Stimulated activated CD4-positive, alpha-beta T cell treated with anti-CD3 and anti-CD28 coated beads, Interleukin-1b, Interleukin-23, amount 100 ng/mL, for 24 hours (primary cell): ENCODE measurements at places on chromosomes 3 and 15.

DNA sequence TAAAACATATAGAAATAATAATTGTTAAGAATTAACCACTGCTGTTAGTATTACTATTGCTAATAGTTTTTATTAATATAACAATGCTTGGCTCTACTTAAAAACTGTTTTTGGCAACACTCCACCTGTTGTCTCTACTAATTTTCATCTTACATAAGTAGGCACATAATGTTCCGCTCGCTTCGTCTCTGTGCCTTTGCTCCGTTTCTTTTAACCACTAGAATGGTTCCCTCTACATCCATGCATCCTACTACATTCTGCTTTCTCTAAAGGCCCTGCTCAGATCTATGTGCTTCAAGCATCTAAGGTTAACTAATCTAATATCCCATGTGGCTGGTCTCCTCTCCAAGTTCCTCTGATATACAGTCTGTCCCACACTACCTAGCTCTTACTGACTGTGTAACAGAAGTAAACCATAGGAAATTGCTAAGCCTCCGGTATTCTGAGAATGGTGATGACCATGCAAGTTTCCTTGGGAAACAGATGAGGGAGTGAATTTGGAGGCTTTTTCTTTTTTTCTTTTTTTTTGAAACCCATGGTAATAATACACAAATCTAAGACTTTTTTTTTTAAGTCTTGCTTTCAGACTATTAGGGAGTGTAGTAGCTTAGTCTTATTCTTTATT, 138.3 kb downstream of the P3H2 start:
- no peak for DNase-seq

- no peak for DNase-seq
Measured at GRCh38 chr3:177250151-177250550, 52.9 kb upstream of the TBL1XR1 start.

GRCh38 chr3:187830181-187830580, 84.9 kb upstream of the BCL6 start:
- DNase-seq: no peak

DNA sequence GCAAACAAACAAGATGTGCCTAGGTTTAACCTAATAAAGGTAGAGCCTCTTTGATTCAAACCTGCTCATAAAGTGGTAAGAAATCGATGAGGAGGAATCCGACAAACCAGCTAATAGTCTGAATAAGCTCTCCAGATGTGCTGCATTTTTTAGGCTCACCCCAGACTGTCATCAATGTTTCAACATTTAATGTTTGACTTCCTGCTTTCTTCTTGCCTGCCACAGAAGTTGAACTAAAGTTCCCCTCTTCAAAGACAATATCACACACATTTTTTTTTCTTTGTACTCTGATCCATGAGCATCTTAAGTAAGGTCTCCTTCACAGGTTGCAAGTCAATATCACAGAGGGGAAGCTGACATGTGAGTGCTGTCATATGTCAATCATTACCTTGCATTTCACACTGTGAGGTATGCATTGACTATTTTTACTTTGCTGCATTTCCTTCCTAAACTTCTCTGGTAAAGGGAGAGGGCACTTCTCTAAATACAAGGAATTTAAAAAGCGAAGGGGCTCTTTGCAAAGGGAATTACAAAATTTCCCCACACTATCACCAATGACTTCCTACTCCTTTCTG, 172.3 kb upstream of the MCTP2 start:
- DNase-seq: no peak

DNA sequence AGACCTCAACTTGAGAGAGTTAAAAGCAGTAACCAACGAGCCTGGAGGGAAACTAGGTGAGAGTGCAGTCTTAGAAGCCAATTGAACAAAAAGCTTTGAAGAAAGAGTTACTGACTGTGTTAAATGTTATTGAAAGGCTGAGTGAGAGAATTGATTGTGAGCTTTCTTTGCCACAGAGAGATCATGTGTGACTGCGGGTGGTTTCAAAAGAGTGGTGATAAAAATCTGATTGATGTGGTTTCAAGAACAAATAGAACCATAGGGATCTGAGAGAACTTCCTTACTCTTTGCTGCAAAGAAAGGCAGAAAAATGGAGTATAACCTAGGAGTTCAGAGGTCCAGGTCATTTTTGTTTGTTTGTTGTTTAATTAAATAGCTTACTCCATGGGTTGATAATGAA, 759.9 kb upstream of the ALCAM start:
- no peak for DNase-seq

GRCh38 chr15:96867992-96868391, 537.5 kb downstream of the NR2F2 start:
- no peak for DNase-seq

DNA sequence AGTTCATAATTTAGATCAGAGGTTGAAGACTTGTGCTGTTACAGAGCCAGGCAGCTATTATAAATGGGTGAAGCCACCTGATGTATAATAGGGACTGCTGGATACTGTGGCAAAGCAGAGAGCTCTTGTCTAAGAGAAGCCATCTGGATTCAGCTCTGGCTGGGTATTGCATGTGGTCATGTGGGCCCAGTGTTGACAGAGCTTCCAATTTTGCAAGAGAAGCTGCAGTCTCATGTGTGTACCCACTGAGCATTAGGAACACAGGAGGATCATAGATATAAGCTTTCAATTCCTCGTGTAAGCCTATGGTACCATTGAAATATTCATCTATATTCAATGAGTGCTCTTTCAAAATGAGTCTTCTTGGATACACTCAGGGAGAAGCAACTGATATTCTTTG, 303.9 kb upstream of the SLCO3A1 start:
- DNase-seq: no peak

- DNase-seq: no peak
Measured at GRCh38 chr3:155646669-155647068, 98.2 kb downstream of the PLCH1 start.

- DNase-seq: no peak
Measured at GRCh38 chr3:95798628-95799027, 1015.8 kb upstream of the EPHA6 start.

GRCh38 chr3:52440671-52441070, 4.2 kb downstream of the SEMA3G start:
- no peak for DNase-seq

DNA sequence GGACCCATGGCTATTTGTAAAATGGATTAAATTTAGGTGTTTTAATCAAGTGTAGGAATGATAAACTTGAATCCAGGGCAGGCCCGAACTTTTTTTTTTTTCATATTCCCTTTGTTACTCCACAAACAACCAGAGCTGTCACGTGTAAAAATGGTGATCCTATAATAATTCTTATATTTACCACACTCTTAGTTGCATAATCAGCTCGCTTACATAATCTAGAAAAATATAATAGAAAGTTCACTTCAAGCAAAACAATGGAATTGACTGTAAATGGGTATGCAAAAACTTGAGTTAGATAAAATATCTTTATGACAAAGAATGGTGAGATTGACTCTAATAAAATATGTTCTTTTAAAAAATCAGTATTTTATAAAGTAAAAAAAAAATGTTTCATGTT, 2.1 kb upstream of the PAQR9 start:
- no peak for DNase-seq

DNA sequence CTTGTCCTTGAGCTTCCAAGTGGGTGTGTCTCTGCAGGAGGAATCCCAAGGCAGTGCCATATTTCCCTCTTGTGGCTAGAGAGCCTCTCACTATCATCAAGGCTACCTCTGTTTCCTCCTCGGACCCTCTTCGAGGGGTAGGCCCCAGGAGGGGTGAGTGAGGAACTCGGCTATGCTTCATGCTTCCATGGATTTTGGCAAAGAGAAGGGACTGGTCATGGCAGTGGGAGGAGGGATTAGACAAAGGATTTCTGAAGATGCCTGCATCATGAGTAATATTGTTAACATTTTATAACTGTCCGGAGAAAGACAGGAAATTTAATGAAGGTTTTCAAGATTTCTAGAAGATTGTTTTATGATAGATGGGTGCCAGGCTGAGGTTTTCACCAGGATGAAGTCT, 241.5 kb downstream of the CLSTN2 start:
- DNase-seq: no peak

DNA sequence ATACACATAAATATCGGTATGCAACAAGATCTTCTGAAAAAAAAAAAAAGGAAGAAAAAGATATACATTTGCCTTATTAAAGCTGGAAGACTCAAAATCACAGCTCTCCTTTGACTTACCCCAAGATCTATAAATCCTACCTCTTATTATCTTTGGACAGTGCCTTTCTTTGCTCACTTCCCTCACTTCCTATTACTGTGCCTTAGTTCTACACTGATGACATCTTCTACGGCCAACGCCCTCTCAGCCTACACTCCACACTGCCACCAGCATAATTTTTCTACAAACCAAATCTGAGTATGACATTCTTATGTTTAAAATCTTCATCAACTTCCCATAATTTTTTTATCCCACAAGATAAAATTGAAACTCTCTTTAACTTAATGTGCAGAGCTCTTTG, 137.1 kb downstream of the VPS13C start:
- no peak for DNase-seq

- no peak for DNase-seq
Measured at GRCh38 chr3:85939074-85939482, 980.3 kb downstream of the CADM2 start.

GRCh38 chr15:86066174-86066834, 13.4 kb upstream of the AGBL1 start:
- DNase-seq: no peak

- no peak for DNase-seq
Measured at GRCh38 chr3:180580934-180581333, 21.0 kb upstream of the TTC14 start.

DNA sequence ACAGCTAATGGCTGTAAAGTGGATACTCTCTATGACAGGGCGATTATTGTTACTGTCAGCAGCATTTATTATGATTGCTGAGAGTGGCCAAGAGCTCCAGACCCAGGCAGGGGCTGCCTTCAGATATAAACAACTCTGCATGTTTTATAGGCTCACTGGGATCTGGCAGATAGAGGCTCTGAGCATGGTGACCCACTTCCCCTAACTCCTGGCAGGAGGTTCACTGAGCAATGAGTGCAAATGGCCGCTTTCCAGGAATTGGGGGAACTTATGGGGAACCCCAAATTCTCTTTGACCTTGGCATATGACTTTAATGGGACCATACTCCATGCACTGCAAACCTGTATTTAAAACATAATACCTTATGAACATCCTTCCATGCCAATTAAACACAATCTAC, 59.0 kb downstream of the SCN5A start:
- DNase-seq: no peak

GRCh38 chr15:39807791-39808190, 25.1 kb upstream of the FSIP1 start:
- DNase-seq: no peak

DNA sequence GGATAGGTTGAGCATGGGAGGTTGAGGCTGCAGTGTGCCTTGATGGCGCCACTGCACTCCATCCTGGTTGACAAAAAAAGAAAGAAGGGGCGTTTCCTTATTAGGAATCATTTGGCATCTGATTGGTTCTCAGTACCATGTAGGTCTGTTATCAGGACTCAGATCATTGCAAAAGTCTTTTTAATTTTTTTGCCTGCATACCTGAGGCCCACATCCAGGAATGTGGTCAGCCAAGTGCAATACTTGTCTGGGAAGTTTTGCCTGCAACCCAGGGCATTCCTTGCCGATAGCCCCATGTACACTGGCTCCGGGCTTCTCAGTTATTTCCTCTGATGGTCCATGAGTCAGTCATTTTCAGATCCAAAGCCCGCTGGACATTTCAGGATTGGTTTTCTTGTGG, 50.1 kb upstream of the CRTC3 start:
- no peak for DNase-seq

DNA sequence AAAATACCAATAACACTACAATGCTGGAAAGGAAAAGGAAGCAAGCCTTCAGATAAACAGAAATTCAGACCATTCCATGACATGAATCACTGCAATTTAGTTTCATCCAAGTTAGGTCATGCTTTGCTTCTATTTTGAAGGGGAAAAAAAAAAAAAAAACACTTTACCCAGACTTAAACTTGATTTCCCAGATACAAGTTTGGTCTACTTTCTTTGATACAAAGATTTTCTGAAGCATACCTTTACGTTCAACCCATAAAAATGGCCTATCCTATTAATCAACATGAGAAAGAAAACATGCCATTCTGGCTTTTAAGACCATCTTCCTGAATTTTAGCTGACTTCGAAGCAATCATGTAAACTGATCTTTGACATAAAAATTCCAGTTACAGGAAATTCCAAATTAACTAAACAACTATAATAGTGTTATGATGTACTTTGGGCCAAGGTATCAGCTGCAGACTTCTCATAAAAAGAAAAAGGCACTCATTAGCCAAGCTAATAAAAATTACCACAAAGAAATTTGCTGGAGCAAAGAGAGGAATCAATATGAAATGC, 12.6 kb downstream of the OSBPL10 start:
- no peak for DNase-seq

DNA sequence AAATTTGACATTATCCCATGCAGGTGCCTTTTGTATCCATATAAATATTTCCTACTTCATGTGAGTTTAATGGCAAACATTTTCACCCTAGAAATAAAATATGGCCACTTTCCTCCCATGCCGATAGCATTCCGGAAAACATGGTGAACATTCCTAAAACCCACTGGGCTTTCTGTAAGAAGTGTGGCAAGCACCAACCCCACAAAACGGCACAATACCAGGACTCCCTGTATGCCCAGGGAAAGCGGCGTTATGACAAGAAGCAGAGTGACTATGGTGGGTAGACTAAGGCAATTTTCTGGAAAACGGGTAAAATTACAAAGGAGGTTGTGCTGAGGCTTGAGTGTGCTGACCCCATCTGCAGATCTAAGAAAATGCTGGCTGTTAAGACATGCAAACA, 7.6 kb downstream of the ANXA2 start:
- DNase-seq: no peak

DNA sequence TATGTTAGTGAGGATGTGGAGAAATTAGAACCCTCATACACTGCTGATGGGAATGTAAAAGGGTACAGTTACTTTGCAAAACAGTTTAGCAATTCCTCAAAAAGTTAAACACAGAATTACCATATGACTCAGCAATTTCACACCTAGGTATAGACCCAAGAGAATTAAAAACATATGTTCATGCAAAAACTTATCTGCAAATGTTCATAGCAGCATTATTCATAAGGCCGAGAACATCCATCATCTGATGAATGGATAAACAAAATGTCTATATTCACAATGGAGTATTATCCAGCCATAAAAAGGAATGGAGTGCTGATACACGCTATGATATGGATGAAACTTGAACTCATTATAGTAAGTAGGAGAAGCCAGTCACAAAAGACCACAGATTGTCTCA, 10.3 kb downstream of the SEC13 start:
- DNase-seq: no peak

DNA sequence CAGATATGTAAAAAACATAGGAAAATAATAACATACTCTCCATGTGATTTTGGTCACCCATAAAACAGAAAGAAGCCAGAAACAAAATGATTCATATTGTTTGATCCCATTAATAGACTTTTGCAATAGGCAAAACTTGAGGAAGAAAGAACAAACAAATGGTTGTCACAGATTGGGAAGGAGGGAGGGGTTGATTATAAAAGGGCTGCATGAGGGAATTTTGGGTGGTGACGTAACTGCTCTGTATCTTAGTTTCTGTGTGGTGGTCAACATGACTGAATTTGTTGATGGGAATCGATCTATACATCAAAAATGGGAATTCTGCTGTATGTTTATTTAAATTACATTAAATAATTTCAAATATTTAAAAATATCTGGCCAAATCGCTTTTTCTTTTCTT, 86.3 kb downstream of the P3H2 start:
- DNase-seq: no peak
